Stimulated activated CD8-positive, alpha-beta memory T cell treated with anti-CD3 and anti-CD28 coated beads, Interleukin-12 subunit alpha, Interleukin-12 subunit beta, amount 100 ng/mL, for 4 hours (primary cell): ENCODE measurements at places on chromosomes 3 and 15.

GRCh38 chr3:194572143-194572789 is 61.0 kb downstream of the TMEM44 start:
- no peak for DNase-seq

DNA sequence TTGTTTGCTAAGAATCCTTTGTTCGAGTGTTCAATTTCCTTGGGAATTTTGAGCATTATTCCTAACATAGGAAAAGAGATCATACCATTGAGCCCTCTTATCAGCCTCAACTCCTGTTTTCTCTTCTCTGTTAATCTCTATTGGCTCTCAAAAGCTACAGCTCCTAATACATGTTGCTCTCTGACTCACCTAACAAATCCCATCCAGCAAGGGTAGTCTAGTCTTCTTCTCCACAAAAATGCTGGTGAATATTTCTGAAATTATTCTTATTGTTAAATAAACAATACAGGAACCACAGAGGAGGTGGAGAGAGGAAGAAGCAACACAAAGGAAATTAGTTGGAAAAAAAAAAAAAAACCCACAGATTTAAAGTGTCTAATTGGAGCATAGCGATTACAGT is 325.8 kb upstream of the NAALADL2 start:
- no peak for DNase-seq

GRCh38 chr3:49076116-49076515 is 17.8 kb downstream of the QRICH1 start:
- DNase-seq = no peak

DNA sequence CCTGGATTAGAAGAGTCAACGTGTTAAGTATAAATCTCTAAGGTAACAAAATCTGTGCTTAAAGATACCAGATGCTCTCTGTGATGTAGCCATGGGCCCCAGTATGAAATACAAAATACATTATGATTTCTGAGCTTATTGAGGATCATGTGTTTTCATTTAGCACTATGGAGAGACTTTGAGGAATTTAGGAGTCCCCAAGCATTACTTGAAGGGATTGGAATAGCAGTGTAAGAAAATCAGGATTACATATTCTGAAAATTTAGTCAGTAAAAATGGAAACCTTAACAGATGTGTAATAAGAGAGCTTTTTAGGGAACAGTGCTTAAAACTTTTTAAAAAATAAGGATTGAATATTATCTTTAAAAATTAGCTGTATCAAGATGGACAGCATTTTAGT is 35.5 kb downstream of the ECT2 start:
- no peak for DNase-seq

DNA sequence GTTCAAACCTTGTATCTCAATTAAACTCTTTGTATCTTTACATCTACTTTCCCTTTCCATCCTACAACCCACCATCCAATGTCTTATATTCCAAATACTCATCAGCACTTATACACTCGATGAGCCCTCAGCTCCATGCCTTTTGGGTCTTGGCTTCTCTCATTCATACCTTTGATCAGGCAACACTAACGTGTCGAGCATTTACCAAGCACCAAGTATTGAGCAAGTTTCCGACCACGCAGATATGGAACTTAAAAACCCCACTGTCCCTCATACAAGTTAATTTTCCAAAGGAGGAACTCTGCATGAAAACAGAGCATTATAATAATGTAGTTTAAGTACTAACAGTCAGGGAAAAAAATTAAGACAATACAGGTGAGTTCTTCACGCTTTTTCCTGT is 102.8 kb downstream of the IL1RAP start:
- no peak for DNase-seq

DNA sequence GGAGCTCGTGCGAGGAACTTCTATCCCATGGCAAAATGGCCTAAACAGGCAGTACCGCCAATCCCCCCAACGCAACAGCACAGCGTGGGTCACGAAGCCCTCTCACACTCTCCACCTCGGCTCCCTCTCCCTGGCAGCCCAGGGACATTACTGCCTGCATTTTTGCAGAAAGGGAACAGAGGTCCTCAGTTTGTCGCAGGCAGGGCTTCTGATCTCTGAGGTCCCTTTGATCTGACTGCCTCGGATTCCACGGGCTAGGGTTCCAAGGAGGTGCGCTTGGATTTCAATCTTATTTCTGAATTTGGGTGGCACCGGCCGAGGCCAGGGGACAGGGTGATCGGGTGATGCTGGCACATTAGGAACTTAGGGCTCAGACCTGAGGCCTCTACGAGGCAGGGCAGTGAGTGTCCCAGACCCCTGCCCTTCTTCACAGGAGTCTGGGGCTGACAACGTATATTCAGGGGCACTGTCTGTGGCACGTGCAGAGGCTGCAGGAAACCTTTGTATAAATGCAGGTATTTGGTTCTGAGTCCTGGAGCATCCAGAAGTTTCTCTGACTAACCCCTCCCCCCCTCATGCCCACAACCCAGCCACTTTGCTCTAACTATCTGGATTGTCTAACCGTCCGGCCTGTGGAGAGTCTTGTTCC is 197.9 kb downstream of the XXYLT1 start:
- no peak for DNase-seq

DNA sequence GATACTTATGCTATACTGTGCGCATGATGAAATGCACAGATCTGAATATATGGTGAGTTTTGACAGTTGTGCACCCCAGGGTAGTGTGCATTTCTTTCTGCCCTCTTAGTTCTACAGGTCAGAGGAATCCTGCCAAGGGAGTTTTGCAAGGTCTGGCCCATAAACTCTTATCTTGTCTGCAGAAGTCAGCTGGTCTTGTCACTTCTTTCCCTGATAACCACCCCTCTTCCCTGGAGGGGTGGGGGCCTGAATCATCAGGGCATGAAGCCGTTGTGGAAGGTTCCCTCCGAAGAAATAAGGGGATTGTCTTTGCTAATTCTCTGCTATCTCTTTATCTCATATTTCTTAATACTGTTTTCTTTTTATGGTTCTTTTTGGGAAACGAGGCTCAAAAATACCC is 30.4 kb downstream of the TRIM71 start:
- DNase-seq = no peak

DNA sequence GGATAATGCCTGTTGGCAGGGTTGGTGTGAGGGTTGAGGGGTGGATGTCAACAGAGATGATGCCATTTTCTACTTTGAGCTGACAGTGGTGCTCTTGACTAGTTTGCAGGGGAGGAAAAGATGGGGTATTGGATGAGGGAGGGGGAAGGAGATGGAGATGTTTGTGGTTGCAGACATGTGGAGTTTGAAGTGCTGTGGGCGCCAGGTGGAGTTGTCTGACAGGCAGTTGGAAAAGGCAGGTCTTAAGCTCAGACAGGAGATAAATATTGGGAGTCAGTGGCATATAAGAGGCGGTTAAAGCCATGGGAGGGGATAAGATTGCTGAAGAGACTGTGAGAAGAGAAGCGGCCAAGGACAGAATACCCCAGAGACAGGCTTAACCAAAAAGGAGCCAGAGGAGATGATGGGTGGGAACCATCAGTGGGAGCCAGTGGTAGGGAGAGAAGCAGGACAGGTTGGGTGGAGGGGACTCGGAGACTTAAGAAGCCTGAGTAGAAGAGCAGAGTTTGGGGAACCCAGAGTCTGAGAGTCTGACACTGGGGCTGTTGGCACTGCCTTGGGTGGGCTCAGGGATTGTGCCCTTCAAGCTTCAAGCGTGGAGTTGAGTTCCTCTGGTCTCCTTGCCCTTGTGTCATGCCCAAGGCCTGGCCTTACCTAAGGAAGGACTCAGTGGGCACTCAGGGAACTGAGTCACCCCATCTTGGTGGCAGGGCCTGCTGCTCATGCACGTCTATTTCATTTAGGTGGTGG is 13.9 kb downstream of the COPG1 start:
- no peak for DNase-seq

DNA sequence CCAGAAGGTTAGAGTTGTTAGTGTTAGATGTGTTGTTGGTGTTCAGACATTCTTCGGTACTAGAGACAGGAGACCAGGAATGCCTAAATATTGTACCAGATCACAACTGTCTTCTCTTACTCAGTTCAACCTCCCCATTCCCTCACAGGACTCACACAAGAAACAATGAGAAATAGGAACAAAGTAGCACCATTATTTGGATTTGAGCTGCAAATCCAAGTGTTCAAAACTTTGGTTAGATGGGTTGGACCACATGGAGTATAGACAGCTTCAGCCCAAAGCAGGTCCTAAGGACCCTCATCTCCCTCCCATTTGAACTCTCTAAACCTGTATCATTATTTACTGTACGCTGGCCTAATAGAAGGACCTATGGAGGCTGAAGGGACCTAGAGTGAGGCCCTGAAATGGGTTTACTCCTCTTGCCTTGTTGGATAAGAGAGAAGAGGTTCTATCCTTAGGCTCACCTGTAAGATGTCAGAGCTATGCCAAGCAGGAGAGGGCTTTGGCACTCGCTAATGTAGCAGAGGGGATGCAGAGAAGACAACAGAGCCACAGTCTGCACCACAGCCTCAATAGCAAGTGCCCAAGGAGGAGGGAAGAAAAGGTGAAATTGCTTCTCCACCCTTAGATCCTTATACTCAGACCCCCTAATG is 70.9 kb downstream of the FNDC3B start:
- no peak for DNase-seq

- no peak for DNase-seq
Measured at GRCh38 chr3:134978658-134979057, 183.6 kb downstream of the EPHB1 start.

DNA sequence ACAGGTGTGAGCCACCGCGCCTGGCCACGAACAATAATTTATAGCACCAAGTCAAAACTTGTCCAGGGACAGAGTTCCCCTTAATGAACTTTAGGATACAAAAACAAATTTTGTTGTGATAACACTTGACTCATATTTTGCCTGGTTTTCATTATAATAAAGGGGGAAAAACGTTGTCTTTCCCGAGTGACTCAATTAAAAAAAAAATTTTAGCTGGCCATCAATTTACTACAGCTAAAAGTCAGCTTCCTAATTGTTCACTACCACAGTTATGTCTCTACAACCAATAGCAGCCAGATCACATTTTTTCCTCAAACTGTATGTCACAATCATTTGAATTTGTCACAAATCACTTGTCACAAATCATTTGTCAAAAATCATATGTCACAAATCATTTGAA is 116.0 kb downstream of the P3H2 start:
- DNase-seq = no peak

DNA sequence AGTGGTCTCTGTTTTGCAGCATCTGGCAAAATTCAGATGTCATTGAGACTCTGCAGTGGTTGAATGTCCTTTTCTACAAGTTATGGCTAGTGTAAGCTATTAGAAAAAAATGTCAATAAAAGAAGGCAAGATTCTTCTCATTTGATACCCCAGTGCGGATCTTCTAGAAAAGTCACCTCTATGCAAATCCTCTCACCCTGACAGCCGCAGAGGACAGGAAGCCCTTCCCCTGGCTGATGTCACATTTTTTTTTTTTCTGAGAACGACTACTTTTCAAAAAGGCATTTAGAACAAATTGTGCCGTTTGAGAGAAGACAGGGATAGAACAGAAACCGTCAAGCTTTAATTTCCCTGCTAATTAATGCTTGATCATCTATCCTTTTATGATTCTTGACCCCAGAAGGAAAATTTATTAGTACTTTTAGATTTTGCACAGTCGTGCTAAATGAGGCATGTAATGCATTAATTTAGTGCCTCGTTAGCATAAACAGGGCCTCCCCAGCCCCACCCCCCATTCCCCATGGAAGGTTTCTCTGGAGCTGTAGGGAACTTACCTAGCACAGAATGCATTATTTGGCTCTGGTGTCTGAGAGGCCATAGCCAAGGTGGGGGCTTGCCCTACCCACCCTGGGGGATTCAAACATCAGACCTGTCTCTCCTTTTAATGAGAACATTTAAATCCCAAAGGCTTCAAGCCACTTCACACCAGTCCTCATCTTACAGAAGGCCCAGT is 183.8 kb downstream of the OPA1 start:
- DNase-seq = no peak

DNA sequence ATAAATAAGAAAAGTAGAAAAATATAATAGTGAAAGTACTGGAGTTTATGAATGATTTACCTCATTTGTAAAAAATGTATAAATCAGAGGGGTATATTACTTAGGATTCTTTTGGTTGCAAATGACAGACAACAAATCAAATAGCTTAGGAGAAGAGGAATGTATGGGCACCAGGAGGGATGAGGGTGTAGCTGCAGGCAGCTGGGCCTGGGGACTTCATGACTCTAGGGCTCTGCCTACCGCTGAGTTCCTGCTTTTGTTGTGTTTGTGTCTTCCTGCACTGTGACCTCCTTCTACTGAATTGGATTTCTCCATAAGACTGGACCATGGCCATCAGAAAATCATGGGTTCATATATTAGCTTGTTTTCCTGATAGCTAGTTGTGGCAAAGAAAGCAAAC is 27.9 kb upstream of the PDE8A start:
- no peak for DNase-seq

DNA sequence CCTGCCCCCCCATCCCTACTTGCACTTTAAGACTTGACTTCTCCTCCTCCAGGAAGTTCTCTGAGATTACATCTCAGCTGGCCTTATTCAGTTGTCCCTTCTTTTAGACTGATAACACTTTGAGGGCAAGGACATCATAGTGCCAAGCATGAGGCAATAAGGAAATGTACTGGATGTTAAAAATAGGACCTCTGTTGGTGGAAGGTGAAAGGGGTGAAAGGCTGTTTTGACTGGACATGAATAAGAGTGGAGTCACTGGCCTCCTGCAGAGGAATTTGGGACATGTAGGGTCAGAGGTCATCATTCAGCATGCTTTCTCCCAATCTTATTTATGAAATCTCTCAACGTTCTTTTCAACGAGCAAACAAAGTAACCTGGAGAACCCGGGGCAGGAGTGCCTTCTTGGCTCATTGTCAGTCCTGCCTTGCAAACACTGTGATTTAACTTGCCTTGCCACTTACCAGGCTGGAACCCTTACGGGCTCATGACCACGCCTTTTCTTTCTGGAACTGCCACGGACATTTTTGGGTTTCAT is 38.6 kb downstream of the TRIM71 start:
- no peak for DNase-seq

DNA sequence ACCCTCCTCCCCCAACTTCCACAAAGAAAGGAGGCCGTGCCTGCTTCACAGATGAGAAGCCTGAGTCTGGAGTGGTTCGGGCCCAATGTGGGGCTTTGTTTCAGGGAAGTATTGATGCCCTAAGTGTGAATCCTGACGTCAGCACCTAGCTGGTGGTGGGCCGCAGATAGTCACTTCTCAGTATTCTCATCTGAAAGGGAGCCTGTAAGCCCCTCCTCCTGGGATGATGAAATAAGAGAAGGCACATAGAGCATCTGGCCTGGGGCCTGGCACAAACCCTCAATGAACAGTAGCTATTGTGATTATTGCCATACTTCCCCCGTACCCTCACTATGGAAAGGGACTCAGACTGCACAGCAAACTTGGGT is 24.8 kb downstream of the LINGO1 start:
- DNase-seq = no peak

- no peak for DNase-seq
Measured at GRCh38 chr15:47470983-47471382, 246.3 kb upstream of the SEMA6D start.
